IPS DF 6.9 (cell line): ENCODE measurements at places on chromosomes 5 and 9.

DNA sequence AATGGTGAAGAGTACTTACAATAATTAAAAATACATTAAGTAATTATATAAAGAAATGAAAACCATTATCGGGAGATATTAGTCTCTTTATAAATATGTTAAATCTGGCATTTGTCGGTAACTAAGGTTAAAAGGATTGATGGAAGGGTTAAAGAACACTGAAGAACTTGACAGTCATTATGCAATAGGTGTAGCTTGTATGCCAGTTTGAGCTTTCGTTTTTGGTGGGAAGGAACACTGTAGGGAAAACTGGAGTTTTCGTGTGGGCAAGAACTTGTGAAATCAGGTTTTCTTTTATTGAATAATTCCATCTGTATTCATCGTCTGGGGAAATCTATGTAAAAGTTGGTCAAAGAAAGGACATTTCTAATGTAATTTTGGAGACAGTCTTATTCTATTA, 142.3 kb downstream of the DMRTA1 start:
- no peaks in the 10 kb centered on the region for H3K4me1 ChIP-seq
- H3K27ac ChIP-seq: no peak overlapping the region
- no peak overlapping the region for H3K4me3 ChIP-seq
- H3K27me3 ChIP-seq: no peaks in the 10 kb centered on the region
- no peaks in the 10 kb centered on the region for H3K36me3 ChIP-seq
- no peak for DNase-seq

DNA sequence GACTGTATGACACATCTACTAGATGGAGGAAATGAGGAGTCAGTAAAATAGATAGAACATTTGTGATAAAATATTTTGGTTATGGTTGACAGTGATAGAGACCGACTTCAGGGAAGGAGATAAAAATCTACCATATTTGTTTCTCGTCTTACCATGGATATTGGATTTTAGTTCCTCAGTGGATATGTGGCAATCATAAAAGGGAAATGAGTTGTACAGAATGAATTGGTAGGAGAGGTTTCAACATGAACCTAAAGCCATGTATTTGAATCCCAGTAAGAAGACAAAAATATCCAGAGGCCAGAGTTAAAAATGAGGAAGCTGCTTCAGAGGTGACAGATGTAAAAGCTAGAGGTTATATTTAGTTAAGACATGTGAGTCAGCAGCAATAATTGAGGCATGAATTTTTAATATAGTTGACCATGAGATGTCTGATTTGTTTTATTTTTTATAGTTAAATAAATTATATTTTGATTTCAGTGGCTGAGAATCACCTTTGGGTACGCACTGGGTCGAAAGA, 480.4 kb upstream of the TUSC1 start:
- H3K4me1 ChIP-seq: no peaks in the 10 kb centered on the region
- DNase-seq: no peak
- H3K27ac ChIP-seq: no peak overlapping the region
- no peaks in the 10 kb centered on the region for H3K36me3 ChIP-seq

DNA sequence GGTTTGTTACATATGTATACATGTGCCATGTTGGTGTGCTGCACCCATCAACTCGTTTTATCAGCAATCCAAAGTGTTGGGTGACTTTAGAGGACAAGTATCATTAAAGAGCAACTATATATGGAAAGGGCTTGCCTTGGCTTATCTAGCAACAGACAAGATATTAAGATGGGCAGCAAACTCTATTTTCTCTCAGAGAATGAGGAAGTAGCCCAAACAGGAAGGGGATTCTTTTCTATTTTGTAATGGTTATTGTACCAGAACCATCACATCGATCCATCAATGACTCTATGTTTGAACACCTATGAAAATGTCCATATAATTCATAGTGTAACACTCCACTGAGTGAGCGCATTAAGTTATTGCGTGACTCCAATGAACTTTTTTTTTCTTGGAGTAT, 260.1 kb upstream of the SLC24A2 start:
- H3K4me1 ChIP-seq: no peaks in the 10 kb centered on the region
- no peak for DNase-seq
- H3K4me3 ChIP-seq: no peak overlapping the region
- no peak overlapping the region for H3K27ac ChIP-seq
- no peaks in the 10 kb centered on the region for H3K36me3 ChIP-seq
- H3K27me3 ChIP-seq: no peaks in the 10 kb centered on the region

- H3K4me3 ChIP-seq: no peak overlapping the region
- no peak for DNase-seq
- no peaks in the 10 kb centered on the region for H3K4me1 ChIP-seq
- H3K27me3 ChIP-seq: no peaks in the 10 kb centered on the region
These were observed 70.8 kb upstream of the TGFBR1 start for GRCh38 chr9:99034149-99034548.

DNA sequence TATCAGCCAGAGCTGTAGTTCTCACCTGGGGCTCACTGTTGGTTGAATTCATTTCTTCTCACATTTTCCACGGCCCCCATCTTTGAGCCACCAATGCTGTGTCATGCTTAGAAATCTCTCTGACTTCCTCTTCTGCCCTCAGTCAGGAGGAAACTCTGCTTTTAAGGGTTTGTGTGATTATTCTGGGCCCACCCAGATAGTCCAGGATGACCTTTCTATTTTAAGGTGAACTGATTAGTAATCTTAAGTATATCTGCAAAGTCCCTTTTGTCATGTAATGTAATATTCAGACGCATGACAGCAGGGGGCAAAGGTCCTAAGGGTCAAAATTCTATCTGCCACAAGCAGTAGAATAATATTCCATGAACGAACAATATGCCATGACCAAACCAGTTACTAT, 88.4 kb downstream of the AK8 start:
- H3K4me1 ChIP-seq: no peaks in the 10 kb centered on the region
- H3K36me3 ChIP-seq: no peaks in the 10 kb centered on the region
- no peak overlapping the region for H3K4me3 ChIP-seq
- H3K27me3 ChIP-seq: peaks cover 15% of the 10 kb centered on the region; the same call in 1 of the 2 replicates
- H3K27ac ChIP-seq: no peak overlapping the region

- H3K27me3 ChIP-seq: no peaks in the 10 kb centered on the region
- H3K36me3 ChIP-seq: no peaks in the 10 kb centered on the region
- no peak overlapping the region for H3K4me3 ChIP-seq
- DNase-seq: no peak
These were observed 28.5 kb upstream of the IL17B start for GRCh38 chr5:149407323-149408251.

- H3K36me3 ChIP-seq: no peaks in the 10 kb centered on the region
- H3K4me3 ChIP-seq: no peak overlapping the region
- H3K27ac ChIP-seq: no peak overlapping the region
These were observed 11.1 kb downstream of the SIT1 start for GRCh38 chr9:35639631-35640030.

DNA sequence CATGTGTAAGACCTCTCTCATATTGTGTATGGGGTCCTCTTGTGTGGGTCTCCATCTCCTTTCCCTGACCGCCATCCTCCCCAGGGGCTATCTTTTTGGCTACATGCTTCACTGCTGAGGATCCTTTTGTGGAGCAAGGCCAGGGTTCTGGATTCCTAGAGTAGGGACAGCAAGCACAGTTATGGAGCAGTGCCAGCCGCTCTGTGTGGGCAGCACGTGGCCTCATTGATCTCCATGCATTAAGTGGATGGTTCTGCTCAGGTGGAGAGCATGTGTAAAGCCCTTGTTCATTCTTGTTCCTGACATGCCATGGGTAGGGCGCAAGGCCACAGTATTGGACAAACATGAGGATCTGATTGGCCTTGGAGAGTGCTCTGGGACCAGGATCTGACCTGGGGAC, 8.9 kb downstream of the PHF2 start:
- H3K27me3 ChIP-seq: no peaks in the 10 kb centered on the region
- H3K27ac ChIP-seq: no peak overlapping the region
- no peaks in the 10 kb centered on the region for H3K36me3 ChIP-seq
- H3K4me3 ChIP-seq: no peak overlapping the region

GRCh38 chr9:79352322-79352721, 219.4 kb upstream of the TLE4 start:
- H3K27me3 ChIP-seq: no peaks in the 10 kb centered on the region
- DNase-seq: no peak
- no peak overlapping the region for H3K27ac ChIP-seq
- no peaks in the 10 kb centered on the region; the same call in 1 of the 2 replicates for H3K4me1 ChIP-seq

DNA sequence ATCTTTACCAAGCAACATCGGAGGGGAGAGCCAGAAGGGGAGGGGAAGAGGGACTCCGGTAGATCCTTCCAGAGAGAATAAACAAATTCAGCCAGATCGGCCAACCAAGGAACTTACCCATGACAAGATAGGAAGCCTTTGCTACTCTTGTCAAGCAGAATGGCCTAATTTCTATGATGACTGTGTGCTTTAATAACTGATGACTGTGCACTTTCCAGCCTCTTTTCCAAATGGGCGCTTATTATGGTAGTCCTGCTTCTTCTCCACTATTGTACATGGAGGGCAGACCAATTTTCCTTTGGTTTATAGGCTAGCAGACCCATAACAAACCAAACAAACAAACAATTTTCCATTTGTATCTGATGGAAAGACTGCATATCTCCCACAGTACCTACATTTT, 163.8 kb upstream of the RFX3 start:
- H3K27ac ChIP-seq: no peak overlapping the region
- no peak overlapping the region for H3K4me3 ChIP-seq
- H3K4me1 ChIP-seq: no peaks in the 10 kb centered on the region
- H3K27me3 ChIP-seq: no peaks in the 10 kb centered on the region
- H3K36me3 ChIP-seq: no peaks in the 10 kb centered on the region
- DNase-seq: no peak

DNA sequence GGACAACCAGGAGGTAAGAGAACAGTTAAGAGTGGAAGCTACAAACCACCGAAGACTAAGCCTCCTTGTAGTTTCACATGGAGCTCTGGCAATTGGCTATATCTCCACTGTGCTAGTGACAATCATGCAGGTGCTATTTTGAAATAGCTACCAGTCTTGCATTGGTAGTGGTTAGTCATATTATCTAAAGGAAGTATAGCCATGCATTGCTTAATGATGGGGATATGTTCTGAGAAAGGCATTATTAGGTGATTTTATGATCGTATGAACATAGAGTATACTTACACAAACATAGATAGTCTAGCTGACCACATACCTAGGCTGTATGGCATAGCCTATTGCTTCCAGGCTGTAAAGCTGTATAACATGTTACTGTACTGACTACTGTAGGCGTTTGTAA, 28.4 kb downstream of the HSDL2 start:
- no peak overlapping the region for H3K4me3 ChIP-seq
- H3K36me3 ChIP-seq: no peaks in the 10 kb centered on the region
- no peak for DNase-seq
- H3K27me3 ChIP-seq: no peaks in the 10 kb centered on the region
- H3K27ac ChIP-seq: no peak overlapping the region

- H3K36me3 ChIP-seq: no peaks in the 10 kb centered on the region
- H3K27me3 ChIP-seq: peaks cover 3% of the 10 kb centered on the region; the same call in 1 of the 2 replicates
- no peak overlapping the region for H3K4me3 ChIP-seq
These were observed 210.6 kb downstream of the PAX5 start for GRCh38 chr9:36823466-36823865.
